ENCODE measurements at places on chromosomes 11 and 22.

DNA sequence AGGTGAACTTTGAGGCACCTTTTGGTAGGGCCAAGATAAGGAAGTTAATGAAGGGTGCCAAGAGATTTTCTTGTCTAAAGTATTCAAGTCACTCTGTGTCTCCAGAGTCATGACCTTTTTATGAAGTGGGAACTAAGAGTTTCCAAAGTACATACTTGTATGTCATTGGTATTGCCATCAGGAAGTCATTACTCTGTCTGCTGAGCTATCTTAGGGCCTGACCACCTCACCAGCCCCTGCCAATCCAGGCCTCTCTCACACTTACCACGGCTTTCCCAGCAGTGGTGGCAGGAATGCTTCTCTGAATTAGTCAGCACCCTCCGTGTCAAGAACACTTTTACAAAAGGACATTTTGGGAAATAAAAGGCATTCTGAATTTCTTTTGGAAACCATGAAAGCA lies 192.8 kb upstream of the MTNR1B start:
- no peak for DNase-seq

GRCh38 chr22:28963362-28963761 lies 80.0 kb downstream of the ZNRF3 start:
- DNase-seq = no peak

GRCh38 chr11:120066738-120067437 lies 71.0 kb downstream of the TRIM29 start:
- DNase-seq = no peak

DNA sequence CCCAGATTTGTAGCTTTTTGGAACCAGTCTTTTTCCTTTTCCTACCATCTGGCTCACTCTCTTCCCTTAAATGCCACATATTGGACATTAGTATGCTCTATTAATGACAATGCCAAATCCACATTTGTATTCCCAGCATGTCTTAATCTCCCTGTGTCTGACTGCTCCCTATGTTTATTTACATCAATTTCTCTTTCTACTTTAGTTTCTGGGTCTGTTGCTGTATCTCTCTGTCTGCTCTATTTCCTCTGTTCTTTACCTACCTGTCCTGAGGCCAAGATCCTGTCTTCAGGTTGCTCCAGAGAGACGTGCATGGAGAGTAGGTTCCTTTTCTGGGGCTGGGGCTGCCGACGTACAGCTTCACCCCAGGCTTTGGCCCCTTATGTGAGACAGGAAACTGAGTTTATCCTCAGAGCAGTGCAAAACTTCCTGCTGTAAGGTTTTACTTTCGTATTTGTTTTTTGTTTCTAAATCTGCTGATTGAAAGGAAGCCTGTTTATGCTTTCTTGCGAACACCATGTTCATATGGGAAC lies 25.6 kb downstream of the OR2AG2 start:
- DNase-seq = no peak

- DNase-seq = no peak
Measured at GRCh38 chr11:35066030-35066429, 72.9 kb upstream of the CD44 start.

- no peak for DNase-seq
Measured at GRCh38 chr11:133951327-133952198, 5.2 kb downstream of the IGSF9B start.

GRCh38 chr11:114060392-114061047 lies 1.0 kb downstream of the ZBTB16 start:
- no peak for DNase-seq

DNA sequence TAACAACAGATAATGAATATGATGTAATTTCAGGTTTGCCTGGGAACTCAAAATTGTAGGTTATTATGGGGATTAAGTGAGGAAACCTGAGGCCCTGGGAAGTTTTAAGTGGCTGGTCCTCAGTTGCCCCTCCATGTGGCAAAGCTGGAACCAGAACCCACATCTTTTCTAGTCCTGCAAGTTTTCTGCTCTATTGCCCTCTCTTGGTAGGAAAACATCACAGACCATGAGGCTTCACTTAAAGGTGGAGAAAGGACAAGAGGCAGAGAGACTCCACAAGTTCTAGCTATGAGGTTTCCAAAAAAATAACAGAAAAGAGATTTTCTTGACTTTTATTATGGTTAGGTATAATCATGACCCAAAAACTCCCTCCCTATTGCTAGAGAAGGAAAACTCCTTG lies 115.5 kb upstream of the DDI1 start:
- DNase-seq = no peak

All from forelimb muscle (tissue), 1 donor.